ENCODE measurements at places on chromosomes 11 and 22.
A peak's percentile ranks its signal among the peaks of the same experiment; 100 is the strongest.

DNA sequence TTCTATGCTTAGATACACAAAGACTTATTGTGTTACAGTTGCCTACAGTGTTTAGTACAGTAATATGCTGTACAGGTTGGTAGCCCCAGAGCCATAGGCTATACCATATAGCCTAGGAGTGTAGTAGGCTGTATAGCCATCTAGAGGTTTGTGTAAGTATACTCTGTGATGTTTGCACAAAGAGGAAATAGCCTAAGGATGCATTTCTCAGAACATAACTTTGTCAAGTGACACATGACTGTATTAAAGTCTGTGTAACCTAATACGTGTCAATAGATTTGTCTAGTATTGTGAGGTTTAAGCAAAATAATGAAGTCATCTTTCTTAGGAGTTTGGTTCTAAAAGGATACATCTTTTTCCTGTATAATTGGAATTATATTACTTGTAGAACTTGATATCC is 5.5 kb downstream of the ZC3H12C start:
- DNase-seq: no peak

DNA sequence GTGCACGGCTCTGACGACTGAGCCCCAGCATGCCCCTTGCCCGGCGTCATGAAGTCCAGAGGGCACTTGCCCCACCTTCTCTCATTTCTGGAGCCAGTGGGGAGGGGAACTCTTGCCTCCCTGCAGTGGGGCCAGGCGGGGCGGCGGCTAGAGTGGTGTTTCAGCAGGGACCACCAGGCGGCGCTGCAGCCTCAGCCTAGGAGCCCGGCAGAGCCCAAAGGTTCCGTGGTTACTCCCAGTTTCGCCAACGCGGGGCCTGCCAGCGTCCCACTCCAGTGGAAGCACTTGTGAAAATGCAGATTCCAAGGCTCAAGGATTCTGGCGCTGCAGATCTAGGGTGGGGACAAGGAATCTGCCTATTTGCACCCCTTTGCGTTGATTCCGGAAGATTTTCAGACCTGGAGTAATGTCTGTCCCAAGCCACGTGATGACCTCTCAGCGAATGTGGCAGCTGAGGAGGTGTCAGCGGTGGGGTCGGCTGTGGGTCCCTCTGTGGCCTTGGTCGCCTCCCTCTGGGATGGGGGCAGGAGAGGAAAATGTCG is 55.7 kb downstream of the CD82 start:
- peak; percentile 67 for DNase-seq

DNA sequence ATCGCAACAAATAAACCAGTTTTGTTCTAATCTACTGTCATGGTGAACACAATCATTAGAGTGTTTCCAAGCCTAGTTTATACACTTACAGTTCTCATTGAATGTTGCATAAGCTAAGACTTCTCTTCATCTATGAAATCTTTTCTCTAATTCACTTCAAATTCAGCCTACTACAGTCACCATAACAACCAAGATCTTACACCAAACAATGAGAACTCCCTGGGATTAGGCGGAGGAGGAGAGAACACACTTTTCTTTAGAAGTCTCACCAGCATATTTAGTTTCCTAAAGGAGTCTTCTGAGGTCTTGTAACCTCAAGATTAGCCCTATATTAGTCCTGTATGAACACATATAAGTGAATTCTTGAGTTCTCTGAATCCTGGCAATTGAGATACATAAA is 1889.7 kb downstream of the LRRC4C start:
- no peak for DNase-seq

DNA sequence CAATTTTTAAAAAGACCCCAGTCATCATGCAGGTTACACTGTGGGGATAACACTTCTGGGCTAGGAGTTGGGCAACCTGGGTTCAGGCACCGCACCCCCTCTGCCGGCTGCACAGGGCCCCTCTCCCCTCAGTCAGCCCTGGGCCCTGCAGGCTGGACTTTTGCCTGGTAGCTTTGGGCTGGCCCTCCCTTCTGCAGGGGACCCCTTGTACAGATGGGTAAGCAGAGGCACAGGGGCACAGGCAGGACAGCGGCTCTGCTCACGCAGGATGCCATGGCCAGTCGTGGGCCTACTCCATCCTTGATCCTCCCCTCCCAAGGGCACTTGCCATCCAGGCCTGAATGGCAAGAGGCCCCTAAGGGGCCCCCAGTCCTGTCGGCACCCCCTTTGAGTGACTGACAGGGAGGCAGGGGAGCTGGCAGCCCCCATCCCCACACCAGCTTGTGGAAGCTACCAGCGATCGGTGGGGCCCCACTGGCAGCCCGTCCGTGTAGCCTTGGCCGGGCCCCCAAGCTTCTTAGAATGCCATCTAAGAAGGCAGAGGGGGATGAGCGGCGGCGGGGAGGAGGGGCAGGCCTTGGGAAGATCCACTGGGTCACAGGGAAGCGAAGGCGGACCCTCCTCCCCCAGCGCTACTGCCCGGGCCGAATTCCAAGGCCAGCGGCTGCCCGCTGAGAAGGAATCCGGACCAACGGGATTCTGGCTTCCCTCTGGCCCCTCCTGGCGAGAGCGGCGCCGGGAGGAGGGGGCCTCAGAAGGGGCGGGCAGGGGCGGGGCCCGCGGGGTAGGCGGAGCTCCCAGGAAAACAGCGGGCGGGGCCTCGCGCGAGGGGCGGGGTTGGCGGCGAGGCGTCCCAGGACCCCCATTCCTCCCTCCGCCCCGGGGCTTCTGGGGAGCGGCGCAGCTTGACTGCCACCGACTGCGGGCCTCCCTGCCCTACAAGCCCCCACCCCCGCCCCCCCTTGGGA is 6.8 kb upstream of the CHKA start:
- no peak for DNase-seq

DNA sequence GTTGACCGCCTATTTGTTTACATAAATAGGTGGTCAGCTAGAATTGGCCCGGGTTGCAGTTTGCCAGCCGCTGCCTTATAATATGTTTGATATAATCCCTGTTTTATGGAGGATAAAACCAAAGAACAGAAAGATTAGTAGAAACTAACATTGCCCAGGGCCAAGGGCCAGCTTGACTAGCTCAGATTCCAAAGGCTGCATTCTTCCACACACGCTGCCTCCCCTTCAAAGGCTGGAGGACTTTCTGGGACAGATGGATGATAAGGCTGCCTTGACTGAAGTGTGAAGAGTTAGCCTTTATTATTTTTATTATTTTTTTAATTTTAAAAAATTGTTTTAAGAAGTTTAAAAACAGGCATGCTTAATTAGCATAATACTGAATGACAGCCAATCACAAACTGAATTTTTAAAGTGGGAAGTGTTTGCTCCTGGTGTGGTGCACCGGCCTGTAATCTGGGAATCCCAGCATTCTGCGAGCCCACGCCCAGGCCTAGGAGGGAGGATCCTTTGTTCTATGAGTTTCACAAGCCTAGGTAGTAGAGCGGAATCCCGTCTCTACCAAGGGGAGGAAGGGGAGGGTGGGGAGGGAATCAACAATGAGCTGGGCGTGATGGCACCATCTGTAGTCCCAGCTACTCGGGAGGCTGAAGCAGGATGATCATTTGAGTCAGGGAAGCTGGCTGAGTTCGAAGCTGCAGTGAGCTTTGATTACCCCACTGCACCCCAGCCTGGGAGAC is 114.9 kb downstream of the NAV2 start:
- DNase-seq: no peak

All from GM12865 (cell line).